ENCODE measurements at places on chromosomes 7 and 10.

DNA sequence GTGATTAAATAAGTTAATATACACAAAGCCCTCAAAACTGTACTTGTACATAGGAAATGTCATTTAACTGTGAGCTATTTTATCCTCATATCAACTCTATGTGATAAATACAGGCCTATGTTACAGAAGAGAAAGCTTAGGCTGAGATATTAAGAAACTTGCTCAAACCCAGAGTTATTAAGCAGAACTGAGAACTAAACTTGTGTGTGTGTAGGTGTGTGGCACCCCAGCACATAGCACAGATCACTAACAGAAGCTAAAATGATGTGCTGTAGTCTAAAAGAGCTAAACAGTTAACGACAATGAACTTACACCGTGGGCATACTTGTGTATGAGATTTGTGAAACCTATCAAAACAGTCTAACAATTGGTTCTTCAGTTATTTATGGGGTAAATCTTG, 34.5 kb downstream of the MTPN start:
- no peak for DNase-seq

DNA sequence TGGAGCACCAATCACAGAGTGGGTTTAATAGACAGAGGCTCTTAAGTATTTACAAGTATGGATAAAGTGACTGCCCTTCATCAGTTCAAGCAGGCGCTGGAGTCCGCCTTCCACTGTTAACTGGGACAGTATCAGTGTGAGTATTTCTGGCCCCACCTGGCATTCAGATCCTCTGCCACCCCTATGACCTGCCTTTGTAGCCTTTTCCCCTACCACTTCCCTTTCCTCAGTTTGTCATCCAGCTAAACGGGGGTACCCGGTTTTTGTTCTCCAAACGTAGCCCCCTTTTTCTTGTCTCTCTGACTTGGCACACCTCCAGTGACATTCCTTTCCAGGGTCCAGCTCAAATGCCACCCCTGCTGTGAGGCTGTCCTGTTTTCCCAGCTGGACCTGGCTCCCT, 134.4 kb downstream of the SNX10 start:
- no peak for DNase-seq

- DNase-seq: no peak
Observed at GRCh38 chr10:73263693-73264347, 11.4 kb upstream of the MRPS16 start.

DNA sequence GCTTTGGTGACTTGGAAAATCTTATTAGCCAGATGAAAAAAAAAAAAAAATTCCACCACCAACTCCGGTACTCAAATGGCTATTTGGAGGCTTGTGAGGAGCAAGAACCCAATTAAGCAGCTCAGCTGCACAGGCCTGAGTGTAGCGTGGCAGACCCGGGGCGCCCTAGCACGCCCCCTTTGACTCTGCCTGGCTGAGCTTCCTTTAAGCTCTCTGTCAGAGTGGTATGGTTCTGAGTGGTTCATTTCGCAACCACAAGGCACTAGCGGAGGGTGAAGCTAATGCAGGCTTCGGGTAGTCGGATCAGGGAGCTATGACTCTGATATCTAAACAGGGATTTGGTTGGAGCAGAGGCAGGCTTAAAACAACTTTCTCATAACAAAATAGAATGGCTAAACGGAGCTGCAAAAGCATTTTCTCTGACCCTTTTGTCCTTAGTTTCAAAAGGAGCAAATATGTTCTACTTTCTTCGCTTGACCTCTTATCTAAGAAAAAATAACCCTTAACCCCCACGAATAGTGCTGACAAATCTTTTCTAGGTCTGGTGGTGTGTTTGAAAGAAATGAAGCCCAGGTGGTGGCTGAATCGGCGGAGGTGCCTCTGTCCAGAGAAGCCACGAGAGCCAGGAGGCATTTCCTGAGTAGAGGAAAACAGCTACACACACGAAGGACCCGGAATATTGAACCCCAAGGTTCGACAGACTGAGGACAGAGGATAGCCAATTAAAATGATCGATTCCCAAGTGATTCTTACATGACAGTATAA, 285.4 kb upstream of the GLI3 start:
- no peak for DNase-seq

DNA sequence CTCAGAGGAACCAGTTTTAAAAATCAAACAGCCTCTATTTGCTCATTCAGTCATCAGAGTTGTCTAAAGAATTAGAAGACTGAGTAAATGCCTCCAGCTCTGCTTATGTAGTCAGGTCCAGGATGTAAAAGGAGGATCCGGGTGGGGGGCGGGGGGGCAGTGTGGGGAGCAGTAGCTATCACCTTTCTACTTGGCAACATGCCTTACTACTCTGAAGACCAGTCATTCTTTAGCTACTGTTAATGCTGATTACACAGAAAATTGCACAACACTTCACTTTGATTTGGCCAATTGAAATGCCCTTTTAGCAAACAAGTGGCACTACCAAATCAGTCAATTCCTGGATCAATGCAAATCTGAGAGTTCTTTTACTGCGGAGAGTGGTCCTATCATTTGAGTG, 164.2 kb downstream of the NXPH1 start:
- DNase-seq: no peak

DNA sequence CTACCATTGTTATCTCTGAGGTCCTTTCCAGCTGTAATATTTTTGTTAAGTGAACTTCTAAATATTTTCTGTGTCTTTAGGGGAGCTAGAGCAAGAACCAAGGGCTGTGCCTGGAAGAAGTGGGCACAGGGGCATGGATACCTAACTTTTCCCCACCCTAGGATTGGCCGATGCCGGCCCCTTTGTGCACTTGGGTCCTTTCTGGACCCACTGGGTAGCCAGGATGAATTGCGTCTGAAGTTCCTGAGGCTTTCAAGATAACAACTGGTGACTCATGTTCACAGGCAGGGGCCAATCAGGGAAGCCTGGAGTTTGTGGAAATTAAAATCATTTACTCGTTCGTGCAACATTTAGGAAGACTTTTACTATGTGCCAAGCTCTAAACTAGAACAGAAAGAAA, 758 bp downstream of the DPCD start:
- DNase-seq: no peak

GRCh38 chr7:27096768-27097514, 1.1 kb upstream of the HOXA1 start:
- DNase-seq: peak; percentile 47

DNA sequence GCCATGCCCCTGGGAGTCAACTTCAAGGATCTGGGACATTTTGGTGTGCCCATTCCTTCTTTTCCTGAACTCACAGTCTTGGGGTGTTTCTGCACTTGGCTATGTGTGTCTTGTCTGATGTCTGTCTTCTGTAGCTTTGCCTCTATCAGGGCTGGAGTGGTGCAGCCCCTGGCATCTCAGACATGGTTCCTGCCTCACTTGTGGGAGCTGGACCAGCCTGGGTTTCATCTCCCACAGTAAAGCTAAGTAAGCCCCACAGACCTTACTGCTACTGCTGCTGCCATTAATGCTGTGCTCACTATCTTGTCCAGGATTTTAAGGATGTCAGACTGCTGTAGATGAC, 59.0 kb downstream of the ADCYAP1R1 start:
- DNase-seq: no peak

DNA sequence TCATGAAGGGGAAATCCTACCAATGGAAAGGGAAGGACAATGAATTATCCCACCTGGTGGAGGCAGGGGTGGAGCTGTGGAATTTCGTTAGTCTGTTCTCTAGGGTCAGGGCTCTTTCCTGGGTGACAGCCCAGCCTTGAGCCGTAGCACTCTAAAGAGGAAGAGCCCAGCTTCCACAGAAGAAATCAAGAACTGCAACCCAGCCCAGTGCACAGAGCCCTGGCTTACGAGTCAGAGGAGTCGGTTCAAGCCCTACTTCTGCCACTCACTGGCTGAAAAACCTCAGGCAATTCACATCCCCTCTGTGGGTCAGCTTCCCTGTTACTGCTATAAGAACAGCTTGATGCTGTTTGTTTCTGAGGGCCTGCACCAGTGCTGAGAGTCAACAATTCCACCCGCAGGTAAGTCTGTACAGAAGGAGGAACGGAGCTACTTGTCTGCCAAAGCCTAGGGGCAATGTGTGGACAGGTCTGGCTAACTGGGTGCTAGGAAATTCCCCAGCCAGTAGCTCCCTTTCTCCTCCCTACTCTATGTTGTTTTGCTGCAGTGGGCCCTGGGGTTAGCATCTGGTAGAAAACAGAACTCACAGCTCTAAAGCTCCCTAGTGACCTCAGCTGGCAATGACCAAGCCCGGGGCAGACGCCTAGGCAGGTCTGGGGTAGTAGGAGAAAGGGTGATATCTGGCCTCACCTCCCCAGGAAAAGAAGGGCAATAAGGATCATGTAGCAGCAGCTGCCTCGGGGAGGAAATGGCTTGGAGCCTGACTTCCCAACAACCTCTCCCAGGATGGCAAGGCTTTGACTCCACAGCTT, 3.3 kb downstream of the AVPI1 start:
- no peak for DNase-seq

GRCh38 chr10:51233337-51234100, 159.2 kb downstream of the PRKG1 start:
- no peak for DNase-seq

DNA sequence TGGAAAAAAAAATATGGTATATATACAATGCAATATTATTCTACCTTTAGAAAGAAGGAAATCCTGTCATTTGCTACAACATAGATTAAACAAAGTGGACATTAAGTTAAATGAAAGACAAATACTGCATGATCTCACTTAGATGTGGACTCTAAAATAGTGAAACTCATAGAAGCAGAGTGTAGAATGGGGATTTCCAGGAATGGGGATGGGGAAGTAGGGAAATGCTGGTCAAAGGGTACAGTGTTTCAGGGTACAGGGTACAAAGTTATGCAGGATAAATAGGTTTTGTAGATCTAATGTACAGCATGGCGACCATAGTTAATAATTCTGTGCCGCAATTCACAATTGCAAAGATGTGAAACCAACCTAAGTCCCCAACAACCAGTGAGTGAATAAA, 385.5 kb downstream of the SFMBT2 start:
- DNase-seq: no peak

DNA sequence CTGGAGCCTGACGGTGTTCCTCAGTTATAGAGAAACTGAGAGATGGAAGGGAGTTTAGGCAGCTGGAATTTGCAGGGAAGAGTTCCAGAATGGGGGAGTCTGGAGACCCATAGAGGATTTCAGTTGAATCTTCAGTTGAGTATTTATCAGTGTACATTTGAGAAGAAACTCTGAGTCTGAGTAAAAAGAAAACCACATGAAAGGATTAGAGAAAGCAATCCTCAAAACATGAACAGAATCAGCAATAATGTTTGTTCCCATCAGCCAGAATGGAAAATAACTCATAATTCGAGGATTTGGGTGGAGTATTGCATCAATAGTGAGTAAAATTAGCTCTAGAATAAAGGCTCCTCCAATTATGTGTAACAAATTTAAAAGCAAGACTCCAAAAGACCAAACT, 130.0 kb upstream of the AHR start:
- no peak for DNase-seq

- DNase-seq: peak; percentile 32
Observed at GRCh38 chr10:420154-421121, 269.0 kb downstream of the DIP2C start.

DNA sequence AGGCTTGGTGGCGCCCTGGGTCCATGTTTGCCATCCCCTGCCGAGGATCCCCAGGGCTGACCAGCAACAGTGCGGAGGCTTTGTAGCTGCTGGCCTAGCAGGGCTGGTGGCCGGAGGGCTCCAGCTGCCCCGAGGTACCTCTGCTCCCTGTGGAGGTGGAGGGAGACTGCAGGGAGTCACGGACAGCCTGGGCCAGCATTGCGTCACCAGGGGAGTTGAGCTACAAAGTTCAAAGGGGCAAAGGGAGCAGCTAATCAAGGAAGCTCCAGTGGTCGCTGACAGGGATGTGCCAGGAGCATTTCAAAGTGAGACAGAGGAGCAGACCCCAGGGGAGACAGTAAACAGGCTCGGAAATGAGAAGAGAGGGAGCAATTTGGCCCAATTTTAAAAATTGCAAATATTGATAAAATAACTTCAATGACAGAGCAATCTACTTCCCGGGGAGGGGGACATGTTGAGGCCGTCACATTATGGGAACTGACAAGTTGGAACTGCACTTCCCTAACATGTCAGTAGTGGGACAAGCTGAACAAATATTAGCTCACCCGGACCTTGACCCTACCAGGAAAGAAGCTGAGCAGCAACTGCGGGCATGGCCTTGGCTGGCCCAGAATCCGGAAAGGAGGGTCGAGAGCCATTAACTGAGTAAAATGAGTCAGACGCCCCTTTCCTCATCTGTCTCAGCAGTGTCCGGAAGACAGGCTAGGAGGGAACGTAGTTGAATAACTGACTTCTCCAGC, 39.4 kb downstream of the BTBD16 start:
- DNase-seq: peak; percentile 96

DNA sequence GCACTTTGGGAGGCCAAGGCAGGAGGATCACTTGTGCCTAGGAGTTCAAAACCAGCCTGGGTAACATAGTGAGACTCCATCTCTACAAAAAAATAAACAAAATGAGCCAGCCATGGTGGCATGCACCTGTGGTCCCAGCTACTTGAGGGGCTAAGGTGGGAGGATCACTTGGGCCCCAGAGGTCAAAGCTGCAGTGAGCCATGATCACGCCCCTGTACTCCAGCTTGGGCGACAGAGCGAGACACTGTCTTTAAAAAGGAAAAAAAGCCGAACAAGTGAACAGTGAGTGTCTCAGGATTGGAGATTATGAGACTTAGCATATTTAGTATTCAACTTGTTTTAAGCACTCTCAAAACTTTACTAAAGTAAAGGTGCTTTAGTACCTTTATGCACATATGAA, 28.1 kb downstream of the BLNK start:
- no peak for DNase-seq

DNA sequence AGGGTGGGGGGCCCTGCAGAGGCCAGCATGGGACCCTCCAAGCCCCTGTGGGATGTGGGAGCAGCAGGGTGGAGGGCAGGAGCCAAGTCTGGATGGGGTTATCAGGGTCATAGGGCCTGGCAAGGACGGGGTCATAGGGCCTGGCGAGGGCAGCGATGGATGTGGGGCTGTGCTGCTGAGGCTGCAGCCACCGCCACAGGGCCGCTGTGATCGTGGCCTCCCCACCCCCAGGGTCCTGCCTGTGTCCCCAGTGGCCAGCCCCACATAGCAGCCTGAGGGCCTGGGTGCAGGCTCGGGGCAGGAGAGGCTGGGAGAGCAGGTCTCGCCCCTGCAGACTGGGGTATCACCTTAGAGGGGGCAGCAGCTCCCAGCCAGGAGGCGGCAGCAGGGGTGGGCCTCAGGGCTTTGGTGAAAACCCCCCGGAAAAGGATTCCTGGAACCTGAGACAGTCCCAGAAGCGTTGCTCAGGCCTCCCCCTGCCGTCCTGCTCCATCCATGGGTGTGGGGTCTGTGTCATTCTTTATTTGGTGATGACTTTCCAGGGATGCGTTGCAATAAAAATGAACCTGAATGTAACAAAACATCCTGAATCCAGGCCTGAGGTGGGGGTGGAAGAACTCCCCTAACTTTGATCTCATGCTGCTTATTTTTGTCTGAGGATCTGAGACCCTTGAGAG, 107.3 kb upstream of the SHH start:
- DNase-seq: no peak

GRCh38 chr10:52906046-52906445, 133.5 kb upstream of the MBL2 start:
- DNase-seq: no peak

GRCh38 chr10:72935361-72935760, 19.2 kb downstream of the PLA2G12B start:
- no peak for DNase-seq
